CD8-positive, alpha-beta memory T cell (primary cell): ENCODE measurements at places on chromosomes 4 and X.

- peak overlapping the region; percentile 83 for H3K4me3 ChIP-seq
- H3K4me1 ChIP-seq: peaks cover 51% of the 10 kb centered on the region
- H3K27ac ChIP-seq: peak overlapping the region; percentile 89
- peaks cover 21% of the 10 kb centered on the region for H3K36me3 ChIP-seq
- H3K27me3 ChIP-seq: no peaks in the 10 kb centered on the region
These were observed 627 bp downstream of the CDKN2AIP start for GRCh38 chr4:183445097-183445428.

DNA sequence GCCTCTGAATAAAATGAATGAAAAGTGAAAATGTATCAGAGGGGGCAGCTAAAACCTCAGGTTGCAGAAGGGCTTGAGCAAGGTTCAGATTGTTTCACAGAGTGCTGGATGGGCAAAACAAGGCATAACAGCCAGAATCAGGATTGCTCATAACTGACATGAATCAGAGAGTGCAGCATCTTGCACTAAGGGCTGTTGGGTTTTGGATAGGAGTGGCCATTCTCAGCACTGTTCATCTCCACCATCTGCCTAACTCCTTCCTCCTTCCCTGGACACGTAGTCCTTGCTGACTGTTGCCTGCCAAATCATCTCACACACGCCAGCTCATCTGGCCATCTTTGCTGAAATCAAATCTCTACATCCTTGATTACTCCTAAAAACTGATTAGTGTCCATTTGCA, 75.3 kb upstream of the C1QTNF7 start:
- H3K4me3 ChIP-seq: no peak overlapping the region
- H3K36me3 ChIP-seq: no peaks in the 10 kb centered on the region
- no peak overlapping the region for H3K27ac ChIP-seq
- no peak for DNase-seq

- no peaks in the 10 kb centered on the region for H3K36me3 ChIP-seq
- no peak for DNase-seq
- H3K27ac ChIP-seq: no peak overlapping the region
- H3K27me3 ChIP-seq: no peaks in the 10 kb centered on the region
- no peak overlapping the region for H3K4me3 ChIP-seq
- H3K4me1 ChIP-seq: no peaks in the 10 kb centered on the region
These were observed 22.2 kb downstream of the IQCM start for GRCh38 chr4:149793459-149793858.

DNA sequence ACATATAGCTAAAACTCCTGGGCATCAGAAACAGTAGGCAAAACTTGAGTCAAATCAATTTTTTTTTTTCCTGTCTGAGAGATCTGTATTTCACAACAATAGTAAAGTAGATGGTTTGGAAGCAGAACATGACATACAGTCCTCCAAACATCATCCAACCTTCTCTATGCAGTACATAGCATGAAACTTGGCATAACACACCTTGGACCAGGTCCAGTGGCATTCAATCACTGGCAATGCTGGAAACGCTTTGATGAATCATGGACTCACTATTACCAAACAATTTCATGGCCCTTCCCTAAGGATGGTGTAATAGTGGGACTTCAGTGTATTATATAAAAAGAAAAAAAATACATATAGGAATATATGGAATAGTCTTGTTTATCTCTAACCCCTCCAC, 154.6 kb downstream of the FMR1NB start:
- no peaks in the 10 kb centered on the region for H3K27me3 ChIP-seq
- H3K4me3 ChIP-seq: no peak overlapping the region
- no peaks in the 10 kb centered on the region for H3K4me1 ChIP-seq
- no peak overlapping the region for H3K27ac ChIP-seq
- H3K36me3 ChIP-seq: no peaks in the 10 kb centered on the region

DNA sequence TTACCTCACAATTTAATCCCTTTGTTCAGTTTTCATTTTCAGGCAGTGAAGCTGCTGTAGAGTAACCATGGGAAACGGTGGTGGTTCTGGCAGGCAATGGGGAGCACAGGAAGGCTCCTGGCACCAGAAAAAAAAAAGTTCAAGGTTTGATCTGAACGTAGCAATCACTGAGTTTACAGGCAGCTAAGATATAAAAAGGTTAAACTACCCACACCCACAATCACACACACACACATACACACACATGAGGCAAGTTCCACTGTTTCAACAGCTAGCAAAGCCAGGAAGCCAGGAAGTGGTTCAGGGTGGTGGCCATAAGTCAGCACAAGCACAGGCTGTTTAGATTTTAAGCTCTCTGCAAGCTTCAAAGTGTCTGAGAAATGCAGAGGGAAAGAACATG, at the start of gene SULT1B1:
Gene SULT1B1, minus strand, starts transcription at position 166 of the 400 bp plus-strand sequence. CDS start 5,403 bp downstream, outside the sequence.
- H3K27ac ChIP-seq: no peak within 1 kb of the TSS
- peaks cover 34% of the 10 kb centered on the region for H3K4me1 ChIP-seq
- peak; percentile 40 for DNase-seq
- peak within 1 kb of the TSS; percentile 45 for H3K4me3 ChIP-seq
- no peaks in the 10 kb centered on the region for H3K27me3 ChIP-seq
- no peaks in the 10 kb centered on the region for H3K36me3 ChIP-seq

DNA sequence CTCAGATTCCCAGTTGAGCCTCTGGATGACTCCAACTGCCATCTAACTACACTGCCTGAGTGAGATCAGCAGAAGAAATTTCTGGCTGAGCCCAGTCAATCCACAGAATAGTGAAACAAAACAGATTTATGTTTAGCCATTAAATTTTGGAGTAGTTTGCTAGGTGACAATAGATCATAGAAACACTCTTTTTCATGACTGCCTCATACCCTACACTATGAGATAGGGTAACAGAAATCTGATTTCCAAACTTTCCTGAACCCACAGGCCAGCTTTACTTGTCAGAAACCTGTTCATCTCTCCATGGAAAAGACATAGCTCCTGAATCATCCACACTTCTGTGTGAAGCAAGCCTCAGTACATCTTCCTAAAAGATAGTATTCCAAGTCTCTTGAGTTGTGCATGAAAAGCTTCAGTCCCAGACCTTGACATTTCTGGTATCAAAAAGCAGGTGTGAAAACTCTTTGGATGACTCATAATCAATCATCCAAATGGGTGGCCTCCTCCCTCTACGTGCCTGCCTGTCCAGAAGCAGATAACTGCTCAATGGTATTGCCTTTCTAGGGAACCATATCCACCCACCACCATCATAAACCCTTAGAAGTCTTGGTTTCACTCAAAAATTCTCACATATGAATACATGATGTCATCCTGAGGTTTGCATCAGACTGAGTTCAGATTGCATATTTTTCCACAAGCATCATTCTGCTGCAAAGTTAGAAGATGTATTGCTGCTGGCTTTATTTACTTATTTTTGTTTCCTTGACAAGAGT, 47.5 kb upstream of the RAP2C start:
- no peaks in the 10 kb centered on the region for H3K36me3 ChIP-seq
- no peak overlapping the region for H3K4me3 ChIP-seq
- H3K4me1 ChIP-seq: no peaks in the 10 kb centered on the region
- no peaks in the 10 kb centered on the region for H3K27me3 ChIP-seq
- no peak overlapping the region for H3K27ac ChIP-seq

DNA sequence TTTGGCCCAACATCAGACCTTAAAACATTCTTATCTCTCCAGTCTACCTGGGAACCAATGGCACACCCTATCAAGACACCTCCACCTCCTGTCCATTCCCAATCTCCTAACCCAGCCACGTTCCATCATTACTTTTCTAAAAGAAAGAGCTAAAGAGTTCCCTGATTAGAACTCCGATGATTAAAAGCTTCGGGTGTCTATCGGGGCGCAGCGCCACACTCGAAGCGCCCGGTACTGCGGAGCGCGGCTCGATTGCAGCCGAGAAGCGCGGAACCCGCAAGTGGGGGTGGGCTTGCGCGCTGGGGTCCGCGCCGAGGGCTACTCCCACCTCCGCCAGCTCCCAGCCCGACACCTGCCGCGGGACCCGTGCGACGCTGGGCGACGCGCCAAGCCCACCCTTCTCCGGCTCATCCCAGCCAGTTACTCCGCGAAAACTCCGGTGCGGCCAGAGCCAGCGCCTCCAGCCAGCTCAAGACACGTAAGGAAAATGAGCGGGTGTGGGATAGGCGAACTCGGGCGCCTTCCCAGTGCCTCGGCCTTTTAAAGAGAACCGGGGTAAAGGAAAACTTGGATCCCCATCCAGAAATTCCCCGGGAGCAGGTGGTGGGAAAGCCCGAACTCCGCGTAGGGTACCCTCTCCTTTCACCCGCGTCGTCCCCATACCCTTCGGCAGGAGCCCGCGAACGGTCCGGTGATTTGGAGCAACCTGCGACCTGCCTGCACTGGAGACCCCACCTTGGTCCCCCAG, 593 bp downstream of the NPY1R start:
- H3K27me3 ChIP-seq: no peaks in the 10 kb centered on the region
- peaks cover 4% of the 10 kb centered on the region for H3K4me1 ChIP-seq

DNA sequence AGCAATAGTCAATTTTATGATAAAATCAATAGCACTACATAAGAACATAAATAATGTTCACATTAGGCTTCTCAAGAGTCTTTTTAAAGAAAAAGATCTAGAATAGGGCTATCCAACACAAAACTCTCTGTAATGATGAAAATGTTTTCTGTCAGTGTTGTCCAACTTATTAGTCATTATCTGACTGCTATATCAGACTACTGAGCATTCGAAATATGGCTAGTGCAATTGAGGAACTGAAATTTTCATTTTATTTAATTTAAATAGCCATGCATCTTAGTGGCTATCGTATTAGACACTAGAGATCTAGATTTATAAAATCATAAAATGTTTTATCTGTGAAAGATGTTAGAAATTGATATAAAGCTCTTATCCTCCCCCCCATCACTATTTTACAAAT, 26.0 kb downstream of the PARM1 start:
- no peaks in the 10 kb centered on the region for H3K4me1 ChIP-seq
- no peak overlapping the region for H3K27ac ChIP-seq
- no peaks in the 10 kb centered on the region for H3K36me3 ChIP-seq
- H3K4me3 ChIP-seq: no peak overlapping the region

- no peaks in the 10 kb centered on the region for H3K4me1 ChIP-seq
- H3K4me3 ChIP-seq: no peak overlapping the region
- H3K36me3 ChIP-seq: no peaks in the 10 kb centered on the region
- no peaks in the 10 kb centered on the region for H3K27me3 ChIP-seq
- no peak overlapping the region for H3K27ac ChIP-seq
These were observed 63.2 kb upstream of the ALB start for GRCh38 chr4:73340917-73341316.

GRCh38 chr4:86626066-86626465, 32.0 kb downstream of the PTPN13 start:
- no peak overlapping the region for H3K27ac ChIP-seq
- H3K27me3 ChIP-seq: no peaks in the 10 kb centered on the region
- no peaks in the 10 kb centered on the region for H3K4me1 ChIP-seq

GRCh38 chr4:117370944-117371668, 285.7 kb upstream of the TRAM1L1 start:
- H3K4me3 ChIP-seq: no peak overlapping the region
- no peaks in the 10 kb centered on the region for H3K27me3 ChIP-seq
- H3K36me3 ChIP-seq: no peaks in the 10 kb centered on the region
- DNase-seq: no peak
- H3K27ac ChIP-seq: no peak overlapping the region

DNA sequence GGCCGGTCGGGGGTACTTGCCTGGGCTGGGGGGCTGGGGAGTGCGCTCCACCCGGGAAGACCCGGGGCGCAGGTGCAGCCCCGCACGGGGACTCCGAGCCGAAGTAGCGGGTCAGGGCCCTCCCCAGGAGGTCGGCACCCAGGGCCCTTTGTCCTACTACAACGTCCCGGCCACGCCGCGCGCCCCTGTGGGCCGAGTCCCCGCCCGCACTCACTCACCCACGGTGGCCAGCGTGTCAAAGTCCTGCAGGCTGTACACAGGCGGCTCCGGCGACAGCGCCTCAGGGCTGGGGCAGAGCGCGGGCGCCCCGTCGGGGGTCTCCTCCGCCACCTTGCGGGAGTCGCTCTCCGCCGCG, 602 bp downstream of the PRKX start:
- peaks cover 17% of the 10 kb centered on the region for H3K4me1 ChIP-seq
- H3K4me3 ChIP-seq: peak overlapping the region; percentile 75
- H3K27ac ChIP-seq: peak overlapping the region; percentile 67
- no peaks in the 10 kb centered on the region for H3K27me3 ChIP-seq
- H3K36me3 ChIP-seq: no peaks in the 10 kb centered on the region

DNA sequence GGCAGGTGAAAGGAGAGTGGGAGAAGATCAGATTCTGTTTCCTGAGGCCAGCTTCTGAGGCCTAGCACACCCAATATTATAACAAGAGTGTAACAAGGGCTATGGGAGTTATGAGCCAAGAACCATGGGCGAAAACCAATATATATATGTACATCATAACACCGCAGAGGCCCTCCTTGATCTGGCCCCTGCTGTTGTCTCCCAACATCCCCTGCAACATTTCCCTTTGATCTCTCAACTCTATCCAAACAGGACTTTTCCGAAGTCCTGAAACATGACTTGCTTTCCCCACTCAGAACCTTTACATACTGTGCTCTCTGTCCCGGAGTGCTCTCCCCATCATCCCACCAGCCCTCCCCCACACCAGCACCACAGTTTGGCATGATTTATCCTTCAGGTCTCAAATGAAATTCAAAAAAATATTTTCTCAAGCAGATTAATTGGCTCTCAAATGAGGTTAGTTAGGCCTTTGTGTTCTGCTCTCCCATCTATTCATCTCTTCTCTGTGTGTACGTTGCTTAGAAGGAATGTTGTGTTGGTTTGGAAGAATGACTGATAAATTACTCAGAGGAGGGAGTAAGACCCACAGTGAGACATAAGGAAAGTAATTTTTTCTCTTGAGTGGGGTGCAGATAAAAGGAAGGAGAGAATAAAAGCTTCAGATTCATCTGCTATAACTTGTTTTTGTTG, 58.1 kb upstream of the SMIM10 start:
- no peaks in the 10 kb centered on the region for H3K36me3 ChIP-seq
- H3K4me1 ChIP-seq: no peaks in the 10 kb centered on the region
- no peak overlapping the region for H3K27ac ChIP-seq

DNA sequence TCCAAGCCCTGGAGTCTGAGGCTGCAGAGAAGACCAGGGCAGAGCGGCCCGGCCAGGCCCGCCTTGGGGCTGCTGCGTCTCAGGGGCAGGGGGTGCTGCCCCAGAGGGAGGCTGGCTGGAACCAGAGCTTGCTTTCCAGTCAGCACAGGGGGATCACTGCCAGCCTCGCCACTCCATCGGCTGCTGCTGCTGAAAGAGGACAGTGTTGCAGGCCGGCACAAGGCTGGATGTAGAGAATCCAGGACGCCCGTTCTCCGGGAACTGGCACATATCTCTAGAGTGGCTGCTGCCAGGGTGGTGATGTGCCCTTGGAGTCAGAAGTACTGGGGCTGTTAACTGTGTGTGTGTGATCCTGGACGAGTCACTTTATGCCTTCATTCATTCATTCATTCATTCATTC, 31.9 kb upstream of the SORCS2 start:
- H3K27me3 ChIP-seq: no peaks in the 10 kb centered on the region
- H3K4me3 ChIP-seq: no peak overlapping the region
- no peaks in the 10 kb centered on the region for H3K4me1 ChIP-seq
- DNase-seq: no peak
- H3K36me3 ChIP-seq: no peaks in the 10 kb centered on the region
- no peak overlapping the region for H3K27ac ChIP-seq

GRCh38 chr4:99827454-99827853, 10.8 kb downstream of the DAPP1 start:
- no peaks in the 10 kb centered on the region for H3K27me3 ChIP-seq
- no peak for DNase-seq
- H3K4me3 ChIP-seq: no peak overlapping the region
- H3K36me3 ChIP-seq: no peaks in the 10 kb centered on the region
- no peaks in the 10 kb centered on the region for H3K4me1 ChIP-seq
- H3K27ac ChIP-seq: no peak overlapping the region
